ENCODE measurements at places on chromosomes 16 and 17. TPM values are rescaled to one million over a fixed set of nuclear protein-coding genes. Genes with fewer than 3 reads are reported as not detected.

DNA sequence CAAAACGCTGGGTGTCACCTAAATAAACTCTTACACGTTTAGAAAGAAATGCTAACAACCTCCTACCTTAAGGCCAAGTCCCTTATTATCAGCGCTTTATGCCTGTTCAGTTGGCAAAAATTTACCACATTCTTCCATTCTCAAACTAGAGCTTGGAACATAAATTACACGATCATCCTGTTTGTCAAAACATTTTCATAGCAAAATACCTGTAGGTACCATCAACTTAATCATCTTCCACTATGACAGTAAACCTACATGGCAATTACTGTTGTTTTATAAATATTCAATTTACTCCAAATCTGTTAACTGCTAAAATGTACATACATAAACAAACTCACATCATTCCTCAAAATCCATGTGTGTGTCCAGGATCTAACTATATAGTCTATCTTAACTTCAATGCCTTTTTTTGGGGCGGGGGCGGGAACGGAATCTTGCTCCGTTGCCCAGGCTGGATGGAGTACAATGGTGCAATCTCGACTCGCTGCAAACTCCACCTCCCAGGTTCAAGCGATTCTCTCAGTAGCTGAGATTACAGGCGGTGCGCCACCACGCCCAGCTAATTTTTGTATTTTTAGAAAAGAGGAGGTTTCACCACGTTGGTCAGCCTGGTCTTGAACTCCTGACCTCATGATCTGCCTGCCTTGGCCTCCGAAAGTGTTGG is 4.4 kb downstream of the RPL23 start:
- DNase-seq, result no peak

GRCh38 chr17:13619462-13619861 is 17.7 kb upstream of the HS3ST3A1 start:
- no peak for DNase-seq

DNA sequence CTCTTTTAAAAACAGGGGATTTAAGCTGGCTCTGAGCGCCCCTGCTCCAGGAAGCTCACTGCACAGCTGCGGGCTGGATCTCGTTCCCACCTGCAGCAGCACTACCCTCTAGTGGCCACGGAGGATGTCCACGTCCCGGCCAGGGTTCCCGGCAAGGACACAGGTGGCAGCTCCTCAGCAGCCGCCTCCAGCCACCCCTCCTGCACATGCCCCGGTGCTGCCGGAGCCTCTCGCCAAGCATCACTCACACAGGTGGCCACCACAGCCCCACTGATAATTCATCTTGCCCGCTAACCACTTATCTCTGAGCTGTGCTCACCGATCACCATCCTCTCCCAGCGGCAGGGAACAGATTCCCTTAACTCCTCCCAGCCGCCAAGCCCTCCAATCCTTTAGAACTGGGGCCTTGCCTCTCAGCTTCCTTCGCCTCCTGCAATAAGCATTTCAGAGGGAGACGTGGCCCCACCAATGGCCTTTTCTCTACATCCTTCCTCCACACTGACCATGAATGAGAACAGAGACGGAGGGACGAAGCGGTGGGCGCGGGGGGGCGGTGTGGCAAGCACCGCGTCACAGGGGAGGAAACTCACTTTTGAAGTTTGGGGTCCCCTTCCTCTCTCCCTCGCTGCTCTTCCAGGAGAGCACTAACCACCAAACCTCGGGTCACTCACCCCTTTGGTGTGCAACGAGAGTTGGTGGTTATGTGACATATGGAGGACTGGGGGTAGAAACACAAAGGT is 222.1 kb downstream of the RBFOX3 start:
- DNase-seq, result no peak

GRCh38 chr17:60077226-60077625 is 1.5 kb downstream of the HEATR6 start:
- no peak for DNase-seq

- DNase-seq, result no peak
Observed at GRCh38 chr16:58418601-58419000, 26.3 kb downstream of the GINS3 start.

DNA sequence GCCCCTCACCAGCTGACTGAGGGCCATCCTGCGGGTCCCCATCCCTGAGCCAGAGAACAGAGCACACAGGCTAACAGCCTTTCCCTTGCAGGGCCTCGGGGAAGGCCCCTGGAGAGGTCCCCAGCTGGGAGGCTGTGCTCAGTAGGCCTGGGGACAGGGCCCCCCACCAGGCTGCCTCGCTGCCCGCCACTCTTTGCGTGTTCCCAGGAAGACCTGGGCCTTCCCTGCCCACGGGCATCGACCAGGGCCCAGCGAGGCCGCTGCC is 785 bp downstream of the HID1 start:
- no peak for DNase-seq

GRCh38 chr16:5874899-5875298 is 777.3 kb upstream of the EEF2KMT start:
- DNase-seq, result no peak

DNA sequence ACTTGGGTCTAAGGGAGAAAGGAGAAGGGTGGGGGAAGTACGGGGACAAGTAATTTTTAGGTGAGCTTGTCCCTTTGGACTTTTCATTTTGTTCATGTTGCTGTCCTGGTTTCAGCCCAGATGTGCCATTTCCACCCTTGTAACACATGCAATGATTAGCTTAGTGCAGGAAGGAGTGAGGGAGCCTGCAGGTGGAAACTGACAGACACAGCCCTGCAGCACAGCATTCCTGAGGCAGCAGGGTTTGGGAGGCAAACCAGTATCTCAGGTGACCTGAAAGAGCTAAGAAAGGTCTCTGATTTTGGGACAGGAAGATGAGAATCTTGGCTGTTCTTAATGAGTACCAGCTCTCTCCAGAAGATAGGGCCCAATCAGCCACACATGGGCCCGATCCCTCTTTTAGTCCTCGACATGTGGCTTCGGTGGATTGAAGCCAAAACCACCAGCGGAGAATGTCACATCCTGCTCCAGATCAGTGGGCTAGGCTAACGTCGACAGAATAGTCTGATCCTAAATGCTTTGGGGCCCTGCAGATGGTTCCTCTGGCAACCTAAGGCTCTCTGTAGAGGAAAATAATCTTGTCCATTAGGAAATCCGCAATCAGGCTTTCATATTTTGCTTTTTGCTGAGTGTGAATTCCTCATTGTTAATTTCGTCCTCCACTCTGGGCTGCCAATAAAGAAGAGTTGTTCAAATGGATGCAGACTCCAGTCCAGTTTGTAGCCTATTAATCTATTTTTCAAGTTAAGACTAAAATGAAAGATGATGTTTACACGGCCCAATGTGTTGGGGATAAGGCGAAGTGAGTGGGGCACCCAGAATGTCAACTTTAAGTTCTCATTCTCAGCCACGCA is 3.8 kb upstream of the RNF157 start:
- DNase-seq, result no peak

- no peak for DNase-seq
Observed at GRCh38 chr16:2974319-2975056, 5.3 kb downstream of the PAQR4 start.

GRCh38 chr17:55402374-55402773 is 19.3 kb downstream of the MMD start:
- DNase-seq, result no peak

DNA sequence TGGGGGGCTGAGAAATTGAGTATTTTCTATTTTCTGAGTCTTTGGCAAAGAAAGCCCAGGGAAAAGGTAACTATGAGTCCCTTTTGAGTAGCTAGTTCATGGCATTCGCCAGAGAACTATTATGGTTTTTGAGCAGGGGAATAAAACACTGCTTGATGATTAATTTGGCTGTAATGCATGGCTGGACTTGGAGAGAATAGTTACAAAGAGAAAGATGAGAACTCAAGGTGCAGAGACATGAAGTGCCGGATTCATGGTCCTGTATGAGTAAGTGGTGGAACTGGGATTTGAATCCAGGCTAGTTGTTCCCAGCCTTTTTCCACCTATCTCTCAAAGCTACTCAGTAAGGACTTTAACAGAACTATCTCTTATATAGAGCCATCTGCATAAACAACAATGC is 266.6 kb downstream of the CA10 start:
- DNase-seq, result no peak

GRCh38 chr17:48002266-48002915 is 31.5 kb downstream of the CDK5RAP3 start:
- no peak for DNase-seq

- DNase-seq, result no peak
Observed at GRCh38 chr17:14261406-14261805, 24.7 kb upstream of the CDRT15 start.

DNA sequence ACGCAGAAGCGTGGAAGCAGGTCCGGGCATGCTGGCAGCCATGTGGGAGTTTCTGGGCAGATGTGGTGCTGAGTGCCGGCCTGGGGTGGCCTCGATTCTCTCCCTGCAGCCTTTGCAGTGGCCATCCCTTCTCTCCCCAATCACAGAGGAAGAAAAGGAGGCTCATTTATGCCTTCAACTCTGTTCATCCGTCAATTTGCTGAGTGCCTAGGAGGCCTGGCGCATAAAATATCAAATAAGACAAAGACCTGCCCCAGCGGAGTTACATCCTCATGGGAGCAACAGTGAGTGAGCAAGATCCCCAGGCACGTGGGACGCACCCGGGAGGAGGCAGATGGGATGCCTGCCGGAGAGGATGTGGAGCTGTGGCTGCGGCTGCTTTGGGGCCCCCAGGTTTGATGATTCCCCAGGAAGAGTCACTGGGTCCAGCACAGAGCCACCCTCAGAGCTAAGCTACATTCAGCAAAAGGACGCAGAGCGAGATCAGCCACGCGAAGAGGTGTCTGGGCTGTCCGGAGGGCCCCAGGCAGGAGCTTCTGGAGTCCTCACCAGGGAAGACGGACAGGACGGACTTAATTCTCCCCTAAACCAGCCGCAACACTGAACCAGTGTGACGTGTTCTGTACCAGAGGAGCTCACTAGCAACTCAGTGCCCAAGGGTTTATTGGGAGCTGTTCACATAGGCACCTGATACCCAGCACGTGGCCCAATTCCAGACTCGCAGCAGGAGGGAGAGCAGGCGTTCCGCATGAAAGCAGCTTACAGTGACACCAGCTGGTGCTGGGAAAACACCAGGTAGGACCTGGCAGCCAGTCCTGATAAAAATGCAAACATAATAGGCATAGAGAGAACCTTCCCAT is 11.3 kb downstream of the CA5A start:
- no peak for DNase-seq

DNA sequence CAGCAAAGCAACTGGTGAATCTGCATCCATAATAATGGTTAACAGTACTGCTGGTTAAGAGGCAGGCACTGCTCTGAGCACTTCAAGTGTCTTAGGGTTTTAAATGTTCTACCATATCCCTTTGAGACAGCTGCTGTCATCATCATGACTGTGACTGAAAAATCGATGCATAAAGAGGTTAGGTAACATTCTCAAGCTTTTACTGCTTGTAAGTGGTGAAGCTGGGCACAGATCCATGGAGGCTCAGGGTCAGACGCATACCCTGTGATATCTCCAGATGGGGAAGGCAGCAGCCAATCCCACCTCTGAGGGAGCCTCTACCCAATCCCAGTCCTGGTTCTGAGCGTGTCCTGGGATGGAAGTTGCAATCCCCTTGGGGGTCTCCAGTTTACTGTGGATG is 57.6 kb upstream of the SOX9 start:
- DNase-seq, result no peak

DNA sequence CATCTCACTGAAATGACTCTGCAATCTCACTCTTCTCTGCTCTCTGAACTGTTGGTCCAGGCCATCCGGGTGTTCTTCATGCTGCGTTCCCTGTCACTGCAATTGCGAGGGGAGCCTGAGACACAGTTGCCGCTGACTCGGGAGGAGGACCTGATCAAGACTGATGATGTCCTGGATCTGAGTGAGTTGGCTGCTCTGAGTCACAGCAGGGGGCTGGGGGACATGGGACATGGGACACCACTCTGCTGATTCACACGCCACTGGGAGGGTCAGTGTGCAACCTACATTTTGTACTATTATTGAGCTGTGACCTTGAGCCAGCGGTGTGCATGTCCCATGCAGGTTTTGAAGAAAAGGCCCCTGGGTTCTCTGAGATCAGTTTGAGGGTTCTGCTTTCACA is 116.5 kb downstream of the CLEC16A start:
- DNase-seq, result no peak

- no peak for DNase-seq
Observed at GRCh38 chr16:81873843-81874752, 95.0 kb downstream of the PLCG2 start.

DNA sequence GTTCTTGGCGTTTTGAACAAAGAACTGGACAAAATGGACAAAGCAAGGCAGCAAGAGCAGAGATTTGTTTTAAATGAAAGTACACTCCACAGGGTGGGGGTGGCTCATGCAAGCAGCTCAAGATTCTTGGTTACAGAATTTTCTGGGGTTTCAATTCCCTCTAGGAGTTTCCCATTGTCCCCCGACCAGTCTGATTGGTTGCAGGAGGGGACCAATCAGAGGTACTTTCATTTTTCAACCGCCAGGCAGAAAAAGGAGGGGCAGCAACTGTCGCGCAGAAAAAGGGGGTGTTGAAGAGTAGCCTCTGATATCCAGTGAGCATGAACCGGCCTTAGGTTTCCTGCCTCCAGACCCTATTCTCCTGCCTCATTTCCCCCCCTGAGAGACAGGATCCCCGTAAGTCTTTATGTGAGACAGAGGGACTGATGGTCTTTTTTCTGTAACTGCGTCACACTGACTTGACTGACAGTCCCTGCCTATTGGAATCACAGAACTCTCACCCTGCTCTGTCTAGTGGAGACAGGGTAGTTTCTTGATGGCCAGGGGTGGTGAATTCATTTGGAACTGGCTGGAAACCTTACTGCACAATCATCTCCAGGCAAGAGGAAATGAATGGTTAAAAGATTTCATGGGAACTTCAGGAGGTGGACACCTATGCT is 59.4 kb upstream of the ALOX12 start:
- DNase-seq, result no peak

- DNase-seq, result no peak
Observed at GRCh38 chr17:5798094-5798493, 213.8 kb upstream of the NLRP1 start.

DNA sequence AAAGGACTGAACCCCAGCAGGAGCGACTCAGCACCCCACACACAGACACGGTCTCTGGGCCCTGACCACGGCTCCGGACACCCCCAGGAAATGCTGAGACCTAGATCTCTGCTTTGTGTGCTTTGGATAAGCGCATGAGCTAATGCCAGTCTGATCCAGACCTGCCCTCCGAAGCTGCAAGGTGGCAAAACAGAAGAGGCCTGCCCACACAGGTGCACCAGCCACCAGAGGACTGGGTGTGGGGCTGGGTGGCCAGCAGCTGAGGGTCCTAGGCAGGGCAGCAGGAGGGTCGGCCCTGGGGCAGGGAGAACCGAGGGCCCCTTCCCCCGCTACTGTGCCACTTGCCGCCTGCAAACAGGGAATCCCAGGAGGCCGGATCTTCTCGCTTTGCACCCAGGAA is 30.7 kb upstream of the EIF1 start:
- no peak for DNase-seq

The CACNG5 gene
- not detected for total RNA-seq

The TRPV3 gene
- total RNA-seq, result 0.50 TPM

The ATP2A1 gene
- 0.64 TPM for total RNA-seq

The SLC5A11 gene
- total RNA-seq, result not detected

The SSTR5 gene
- total RNA-seq, result not detected

The MT3 gene
- not detected for total RNA-seq

The NDUFAF8 gene
- total RNA-seq, result 42.4 TPM

The ENPP7 gene
- not detected for total RNA-seq

The ASPSCR1 gene
- total RNA-seq, result 47.1 TPM

All from osteocyte (in vitro differentiated cells).